Stimulated activated CD4-positive, alpha-beta T cell treated with anti-CD3 and anti-CD28 coated beads, TNF-alpha, amount 100 ng/mL, for 4 hours (primary cell): ENCODE measurements at places on chromosomes 1 and 21.

DNA sequence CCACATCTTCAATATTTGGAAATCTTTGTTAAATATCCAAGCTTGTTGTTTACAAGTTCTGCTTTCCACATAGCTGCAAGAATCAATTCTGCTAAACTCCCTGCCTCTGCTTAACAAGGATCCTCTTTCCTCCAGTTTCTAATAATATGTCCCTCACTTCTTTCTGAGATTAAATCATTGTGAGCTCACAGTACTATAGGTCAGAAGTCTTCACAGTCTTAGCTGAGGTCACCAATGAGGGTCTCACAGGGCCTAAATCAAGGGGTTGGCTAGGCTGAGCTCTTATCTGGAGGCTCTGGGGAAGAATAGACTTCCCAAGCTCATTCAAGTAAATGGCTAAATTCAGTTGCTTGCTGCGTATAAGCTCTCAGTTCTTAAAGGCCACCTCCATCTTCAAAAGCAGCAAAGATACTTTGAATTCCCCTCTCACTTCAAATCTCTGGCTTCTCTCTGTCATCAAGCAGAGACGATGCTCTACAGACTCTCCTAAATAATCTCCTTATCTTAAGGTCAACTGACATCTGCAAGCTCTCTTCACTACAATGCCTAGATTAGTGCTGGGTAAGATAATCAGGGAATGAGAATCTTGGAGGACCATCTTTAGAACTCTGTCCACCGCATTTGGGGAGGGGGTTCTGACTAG lies 175.3 kb downstream of the PLPPR4 start:
- no peak for DNase-seq

DNA sequence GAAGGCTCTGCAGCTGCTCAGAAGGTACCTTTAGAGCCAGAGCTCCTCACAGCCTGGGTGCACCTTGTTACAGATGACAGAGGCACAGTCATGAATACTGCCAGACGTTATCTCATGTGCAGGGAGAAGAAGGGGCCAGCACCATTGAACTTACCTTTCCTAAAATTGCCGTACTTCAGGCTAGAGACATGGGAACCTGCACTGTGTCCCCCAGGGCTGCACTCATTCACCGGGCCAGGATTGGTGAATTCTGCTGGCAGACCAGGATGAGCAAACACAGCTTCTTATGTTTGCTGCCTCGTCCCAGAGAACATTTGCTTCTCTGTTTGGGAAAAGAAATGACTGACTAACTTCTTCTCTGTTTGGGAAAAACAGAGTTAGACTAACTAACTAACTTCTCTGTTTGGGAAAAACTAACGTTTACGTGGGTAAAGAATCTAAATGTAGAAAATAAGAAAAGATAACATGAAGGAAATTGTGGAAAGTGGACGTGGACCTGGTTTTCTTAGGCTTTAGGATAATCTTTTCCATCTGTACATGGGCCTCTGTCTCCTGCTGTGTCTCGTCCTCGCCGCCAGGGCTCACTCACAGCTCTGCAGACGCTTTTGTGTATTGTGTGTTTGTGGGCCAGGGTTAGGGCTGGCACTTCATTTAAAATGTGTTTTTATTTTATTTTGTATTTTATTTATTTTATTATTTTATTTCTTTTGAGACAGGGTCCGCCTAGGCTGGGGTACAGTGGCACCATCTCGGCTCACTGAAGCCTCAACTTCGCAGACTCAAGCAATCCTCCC lies 9.9 kb downstream of the OBSCN start:
- no peak for DNase-seq

DNA sequence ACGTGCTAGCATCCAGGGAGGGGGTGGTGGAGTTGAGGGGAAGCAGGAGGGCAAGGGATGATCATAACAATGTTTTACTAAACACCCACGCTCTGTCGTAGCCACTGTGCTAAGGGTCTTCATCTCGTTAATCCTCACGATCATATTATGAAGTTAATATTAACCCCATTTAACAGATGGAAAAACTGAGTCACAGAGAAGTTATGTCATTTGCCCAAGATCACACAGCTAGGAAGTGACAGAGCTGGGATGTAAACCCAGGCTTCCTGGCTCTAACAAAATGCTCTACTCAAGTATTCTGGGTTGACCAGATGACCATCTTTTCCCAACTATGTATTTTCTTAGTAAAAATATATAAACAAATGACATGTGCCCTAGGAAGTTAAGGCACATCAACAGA lies 88.7 kb downstream of the TAS1R2 start:
- DNase-seq, result no peak

GRCh38 chr1:201559679-201560162 lies 20.8 kb downstream of the NAV1 start:
- DNase-seq, result peak; percentile 46

DNA sequence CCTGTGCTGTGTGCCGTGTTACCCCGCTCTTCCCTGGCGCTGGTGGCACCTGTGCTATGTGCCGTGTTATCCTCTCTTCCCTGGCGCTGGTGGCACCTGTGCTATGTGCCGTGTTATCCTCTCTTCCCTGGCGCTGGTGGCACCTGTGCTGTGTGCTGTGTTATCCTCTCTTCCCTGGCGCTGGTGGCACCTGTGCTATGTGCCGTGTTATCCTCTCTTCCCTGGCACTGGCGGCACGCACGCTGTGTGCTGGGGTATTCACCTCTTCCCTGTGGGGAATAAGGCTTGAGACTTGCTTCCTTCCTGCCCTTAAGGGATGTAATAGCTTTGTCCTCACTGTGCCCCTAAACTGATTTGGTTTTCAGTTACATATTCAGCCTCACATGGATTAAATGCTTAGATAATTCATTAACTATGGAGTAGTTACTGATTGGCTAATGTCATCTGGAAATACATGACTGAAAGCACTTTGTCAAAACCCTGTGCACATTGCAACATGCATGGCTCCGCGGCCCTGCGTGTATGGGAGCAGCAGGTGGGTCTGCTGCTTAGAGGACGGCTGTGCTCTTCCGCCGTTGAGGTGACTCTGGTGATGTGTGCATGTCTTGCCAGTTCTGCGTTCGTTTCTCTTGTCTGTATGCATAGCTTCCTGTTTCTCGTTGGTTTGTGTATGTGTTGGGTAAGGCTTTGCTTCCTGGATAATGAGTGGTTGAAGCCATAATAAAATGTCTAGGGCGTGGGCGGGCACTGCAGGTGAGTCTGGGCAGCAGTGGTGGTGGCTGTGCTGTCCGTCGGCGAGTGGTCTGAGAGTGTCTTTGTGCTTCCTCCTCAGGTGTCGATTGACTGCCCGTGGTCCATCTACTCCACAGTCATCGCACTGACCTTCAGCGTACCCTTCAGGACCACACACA lies 17.9 kb upstream of the PWP2 start:
- DNase-seq, result no peak

DNA sequence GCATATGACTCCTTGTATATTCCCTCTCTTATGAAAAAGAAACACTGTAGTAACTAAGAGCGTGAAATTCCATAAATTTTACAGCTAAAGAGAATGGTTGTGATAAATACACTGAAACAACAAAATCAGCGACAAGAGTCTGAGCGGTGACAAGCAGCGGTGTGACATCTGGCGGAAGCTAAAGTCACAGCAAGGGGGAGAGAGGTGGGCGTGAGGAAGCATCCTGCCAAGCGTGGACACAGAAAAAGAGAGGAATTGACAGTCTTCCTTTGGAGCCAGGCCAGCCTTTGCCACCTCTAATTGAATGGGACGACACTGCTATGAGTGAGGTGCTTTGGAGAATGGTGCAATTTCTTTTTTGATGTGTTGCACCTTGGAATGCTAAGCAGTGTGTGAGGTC lies 25.9 kb downstream of the PSMB2 start:
- DNase-seq, result no peak

DNA sequence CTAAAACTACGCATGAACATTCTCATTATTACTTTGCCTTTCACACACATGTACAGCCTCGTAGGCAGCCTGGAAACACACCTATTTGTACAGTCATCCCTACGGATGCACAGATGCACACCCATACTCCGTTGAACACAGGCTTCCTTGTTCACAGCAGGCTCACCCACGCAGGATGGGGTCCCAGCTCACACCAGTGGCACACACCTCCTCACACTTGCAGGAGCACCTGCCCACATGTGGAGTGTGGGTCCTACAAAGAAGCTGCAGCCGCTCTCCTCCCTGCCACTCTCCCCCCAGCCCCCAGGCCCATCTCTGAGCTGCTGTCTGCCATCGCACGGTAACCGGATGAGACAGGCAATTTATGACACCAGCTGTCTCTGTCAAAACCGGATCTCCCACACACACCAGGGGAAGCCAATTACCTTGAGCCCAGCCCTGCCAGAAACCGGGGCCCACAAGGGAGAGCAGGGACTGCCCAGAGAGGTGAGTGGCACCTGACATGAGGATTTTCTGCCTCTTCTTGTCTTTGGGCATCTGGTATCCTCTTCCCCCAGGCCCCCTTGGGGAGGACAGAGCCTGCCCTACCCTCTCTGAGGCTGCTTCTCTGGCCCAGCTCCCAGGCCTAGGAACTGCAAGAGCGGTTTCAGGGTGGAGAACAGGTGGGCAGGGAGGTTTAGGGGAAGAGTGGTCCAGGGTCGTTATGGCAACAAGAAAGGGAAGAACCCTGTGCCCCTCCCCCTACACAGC lies 175.4 kb downstream of the IGSF21 start:
- DNase-seq, result no peak

DNA sequence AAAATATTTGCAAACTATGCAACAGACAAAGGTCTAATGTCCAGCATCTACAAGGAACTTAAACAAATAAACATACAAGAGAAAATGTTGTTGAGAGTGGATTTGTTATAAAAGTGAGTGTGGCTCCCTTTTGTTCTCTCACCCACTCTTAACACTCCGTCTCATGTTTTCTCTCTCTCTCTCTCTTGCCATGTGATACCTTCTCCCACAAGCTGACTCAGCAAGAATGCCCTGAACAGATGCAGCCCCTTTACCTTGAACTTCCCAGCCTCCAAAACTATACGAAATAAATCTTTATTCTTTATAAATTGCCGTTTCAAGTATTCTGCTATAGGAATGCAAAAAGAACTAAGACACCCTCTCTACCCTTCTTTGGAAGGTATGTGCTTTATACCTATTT lies 234.1 kb downstream of the ADGRL2 start:
- no peak for DNase-seq

GRCh38 chr1:112788054-112788453 lies 72.9 kb upstream of the PPM1J start:
- no peak for DNase-seq
